Activated T-cell treated with anti-CD3 and anti-CD28 coated beads, Interleukin-2, amount 50 U/mL, for 4 hours (primary cell): ENCODE measurements at places on chromosomes 12 and 14. TPM values are rescaled to one million over a fixed set of nuclear protein-coding genes. Genes with fewer than 3 reads are reported as not detected.

Gene FOXN4
- total RNA-seq, result not detected

Gene ACIN1
- total RNA-seq, result 200 TPM

Gene NKX2-1
- total RNA-seq, result not detected

Gene MUCL1
- total RNA-seq, result 0.63 TPM

Gene RPGRIP1
- total RNA-seq, result 0.08 TPM

Gene RFLNA
- total RNA-seq, result not detected

Gene DACT1
- 0.76 TPM for total RNA-seq

DNA sequence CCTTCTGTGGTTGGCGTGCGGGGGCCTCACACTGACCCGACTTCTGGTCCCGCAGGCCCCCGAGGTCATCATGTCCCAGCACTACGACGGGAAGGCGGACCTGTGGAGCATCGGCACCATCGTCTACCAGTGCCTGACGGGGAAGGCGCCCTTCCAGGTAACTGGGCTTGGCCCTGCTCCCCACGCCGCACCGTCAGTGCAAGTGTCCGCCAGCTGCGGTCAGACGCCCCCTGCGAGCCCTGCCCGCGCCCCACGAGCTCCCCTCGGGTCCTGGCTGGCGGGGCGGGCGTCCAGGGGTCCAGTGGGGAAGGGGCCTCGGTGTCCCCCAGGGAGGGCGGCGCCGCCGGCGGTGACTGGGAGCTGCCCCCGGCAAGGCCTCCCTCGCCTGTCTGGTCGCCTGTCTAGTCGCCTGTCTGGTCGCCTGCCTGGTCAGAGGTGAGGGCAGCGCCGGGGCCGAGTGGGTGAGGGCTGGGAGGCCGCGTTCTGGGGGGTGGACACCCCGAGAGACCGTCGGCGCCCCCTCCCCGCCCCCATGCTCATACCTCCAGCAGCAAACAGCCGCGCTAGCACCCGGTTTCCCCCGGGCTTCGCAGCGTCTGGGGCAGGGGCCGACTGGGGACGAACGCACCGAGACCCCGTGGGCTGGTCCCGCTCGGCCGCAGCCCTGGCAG lies 14.8 kb downstream of the ULK1 start:
- DNase-seq, result no peak

DNA sequence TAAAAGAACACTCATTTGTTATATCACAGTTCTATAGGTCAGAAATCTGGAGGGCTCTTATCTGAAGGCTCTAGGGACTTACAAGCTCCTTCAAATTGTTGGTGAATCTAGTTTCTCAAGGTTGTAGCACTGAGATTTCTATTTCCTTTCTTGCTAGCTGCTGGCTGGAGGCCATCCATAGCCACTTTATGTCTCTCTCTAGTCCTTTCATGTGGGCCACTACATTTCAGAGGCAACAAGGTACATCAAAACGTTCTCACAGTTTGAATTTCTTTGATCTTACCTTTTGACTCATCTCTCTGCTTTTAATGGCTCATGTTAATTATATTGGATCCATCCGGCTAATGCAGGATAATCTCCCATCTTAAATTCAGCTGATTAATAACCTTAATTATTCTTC lies 286.8 kb downstream of the DIO2 start:
- DNase-seq, result no peak

DNA sequence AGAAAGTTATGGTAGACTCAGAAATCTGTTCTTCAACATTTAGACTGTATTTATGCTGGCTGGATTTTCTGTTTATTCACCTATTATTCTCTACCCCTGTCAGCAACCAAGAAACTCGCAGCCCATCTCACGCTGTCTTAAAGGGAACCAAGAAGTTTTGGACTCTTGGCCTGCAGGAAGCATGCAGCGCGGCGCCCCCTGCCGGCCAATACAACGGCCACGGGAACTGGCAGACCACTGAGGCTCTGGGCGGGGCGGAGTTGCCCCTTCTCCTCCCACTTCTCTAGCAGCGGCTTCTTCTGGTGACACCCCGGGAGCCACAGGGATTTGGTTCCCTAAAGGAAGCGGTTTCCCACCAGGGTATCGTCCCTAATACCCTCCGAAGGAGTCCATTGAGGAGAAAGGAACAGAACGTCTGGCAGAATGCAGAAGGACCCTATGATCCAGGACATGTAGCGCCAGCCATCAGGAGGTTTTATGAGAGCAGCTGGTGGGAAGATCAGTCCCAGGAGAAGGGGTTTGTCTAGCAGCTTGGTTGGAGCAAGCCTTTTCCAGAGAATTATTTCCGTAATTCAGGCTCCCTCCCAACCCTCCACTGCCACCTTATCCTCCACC lies 21.0 kb upstream of the RNASE2 start:
- DNase-seq, result no peak

DNA sequence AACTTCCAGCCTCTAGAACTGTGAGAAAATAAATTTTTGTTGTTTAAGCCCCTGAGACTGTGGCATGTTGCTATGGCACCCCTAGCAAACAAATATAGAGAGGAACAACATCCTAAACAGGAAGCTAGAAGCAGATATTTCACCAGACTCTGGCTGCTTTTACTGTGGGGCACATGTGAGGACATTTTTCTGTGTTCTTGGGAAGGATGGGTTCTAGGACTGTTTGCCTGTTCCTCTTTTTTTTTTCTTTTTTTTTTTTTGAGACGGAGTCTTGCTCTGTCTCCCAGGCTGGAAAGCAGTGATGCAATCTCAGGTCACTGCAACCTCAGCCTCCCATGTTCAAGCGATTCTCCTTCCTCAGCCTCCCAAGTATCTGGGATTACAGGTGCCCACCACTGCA lies 4.2 kb upstream of the HRK start:
- no peak for DNase-seq

DNA sequence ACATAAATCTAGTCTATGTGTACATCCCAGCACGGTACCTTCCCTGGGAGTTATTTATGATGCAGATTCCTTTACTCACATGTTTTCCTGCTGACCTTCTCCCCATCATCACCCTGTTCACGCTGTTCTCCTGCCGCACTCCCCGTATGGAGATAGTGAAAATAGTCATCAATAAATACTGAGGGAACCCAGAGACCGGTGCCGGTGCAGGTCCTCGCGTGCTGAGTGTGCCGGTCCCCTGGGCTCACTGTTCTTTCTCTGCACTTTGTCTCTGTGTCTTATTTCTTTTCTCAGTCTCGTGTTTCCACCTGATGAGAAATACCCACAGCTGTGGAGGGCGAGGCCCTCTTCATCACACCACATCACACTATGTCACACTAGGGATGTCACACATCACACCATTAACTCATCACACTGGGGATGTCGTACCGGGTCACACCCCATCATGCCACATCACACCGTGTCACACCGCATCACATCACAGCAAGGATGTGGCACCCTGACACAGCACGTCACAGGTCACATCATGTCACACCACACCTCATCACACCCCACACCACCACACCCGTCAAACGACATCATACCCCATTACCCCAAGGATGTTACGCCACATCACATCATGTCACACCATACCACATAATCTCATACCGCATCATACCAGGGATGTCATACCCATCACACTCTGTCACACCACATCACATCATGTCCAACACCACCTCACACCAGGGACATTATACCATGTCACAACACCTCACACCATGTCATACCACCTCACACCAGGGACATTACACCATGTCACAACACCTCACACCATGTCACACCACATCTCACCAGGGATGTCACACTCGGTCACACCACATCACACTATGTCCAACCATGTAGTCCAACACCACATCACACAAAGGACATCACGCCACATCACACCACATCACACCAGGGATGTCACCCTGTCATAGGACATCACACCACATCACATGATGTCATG lies 207.0 kb downstream of the TMEM121 start:
- DNase-seq, result no peak

GRCh38 chr12:27970401-27971120 lies 2.0 kb downstream of the PTHLH start:
- DNase-seq, result no peak

- DNase-seq, result no peak
Measured at GRCh38 chr14:35234012-35234805, 58.0 kb upstream of the PSMA6 start.

DNA sequence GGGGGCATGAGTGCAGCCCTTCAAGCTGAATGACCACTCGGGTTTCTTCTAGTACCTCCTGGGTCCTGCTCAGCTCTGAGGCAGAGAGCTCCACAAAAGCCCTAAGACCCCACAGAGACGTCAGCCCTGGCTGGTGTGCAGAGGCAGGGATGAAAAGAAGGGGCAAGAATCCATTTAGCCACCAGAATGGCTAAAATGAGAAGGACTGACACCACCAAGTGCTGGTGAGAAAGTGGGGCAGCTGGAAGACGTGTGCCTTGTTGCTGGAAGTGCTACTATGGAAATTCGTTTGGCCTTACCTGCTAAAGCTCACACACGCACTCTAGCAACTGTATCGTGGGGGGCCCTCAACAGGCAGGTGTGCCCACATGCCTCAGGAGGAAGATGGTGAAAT lies 26.7 kb downstream of the RILPL1 start:
- DNase-seq, result no peak

DNA sequence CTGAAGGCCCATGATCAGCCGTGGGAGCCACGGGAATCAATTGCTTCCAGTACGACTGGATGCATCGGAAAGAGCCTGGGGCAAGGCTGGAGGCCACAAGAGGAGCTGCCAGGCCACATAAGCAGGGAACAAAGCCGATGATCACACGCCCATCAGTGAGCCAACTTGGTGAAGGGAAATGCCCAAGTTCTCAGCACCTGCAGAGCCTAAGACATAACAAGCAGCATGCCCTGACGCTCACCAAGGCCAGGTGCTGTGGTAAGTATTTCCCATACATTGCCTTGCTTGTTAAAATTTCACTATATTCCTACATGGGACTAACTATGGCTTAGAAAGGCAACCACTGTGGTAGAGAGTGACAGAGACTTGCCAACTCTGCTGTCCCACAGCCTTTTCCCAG lies 555.9 kb downstream of the BCL11B start:
- no peak for DNase-seq

DNA sequence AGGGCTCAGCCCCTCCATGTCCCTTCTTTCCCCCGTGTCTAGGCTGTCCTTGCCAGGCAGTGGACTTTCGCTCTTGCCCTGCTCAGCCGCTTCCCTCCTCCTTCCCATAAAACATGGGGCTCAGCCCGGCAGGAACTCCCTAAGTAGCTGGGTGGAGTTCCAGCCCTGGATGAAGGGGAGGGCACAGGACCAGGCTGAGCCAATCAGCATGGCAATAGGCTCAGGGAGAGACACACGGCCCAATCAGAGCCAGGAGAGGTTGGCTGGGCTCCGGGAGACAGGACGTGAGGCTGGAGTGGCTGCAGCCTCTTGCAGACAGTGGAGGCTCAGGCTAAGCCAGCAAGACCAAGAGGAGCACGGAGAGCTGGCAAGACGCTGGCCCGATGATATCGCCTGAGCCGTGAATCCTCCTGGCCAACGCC lies 54.3 kb downstream of the GALNT9 start:
- no peak for DNase-seq

GRCh38 chr12:45256721-45257120 lies 40.8 kb downstream of the ANO6 start:
- DNase-seq, result no peak

DNA sequence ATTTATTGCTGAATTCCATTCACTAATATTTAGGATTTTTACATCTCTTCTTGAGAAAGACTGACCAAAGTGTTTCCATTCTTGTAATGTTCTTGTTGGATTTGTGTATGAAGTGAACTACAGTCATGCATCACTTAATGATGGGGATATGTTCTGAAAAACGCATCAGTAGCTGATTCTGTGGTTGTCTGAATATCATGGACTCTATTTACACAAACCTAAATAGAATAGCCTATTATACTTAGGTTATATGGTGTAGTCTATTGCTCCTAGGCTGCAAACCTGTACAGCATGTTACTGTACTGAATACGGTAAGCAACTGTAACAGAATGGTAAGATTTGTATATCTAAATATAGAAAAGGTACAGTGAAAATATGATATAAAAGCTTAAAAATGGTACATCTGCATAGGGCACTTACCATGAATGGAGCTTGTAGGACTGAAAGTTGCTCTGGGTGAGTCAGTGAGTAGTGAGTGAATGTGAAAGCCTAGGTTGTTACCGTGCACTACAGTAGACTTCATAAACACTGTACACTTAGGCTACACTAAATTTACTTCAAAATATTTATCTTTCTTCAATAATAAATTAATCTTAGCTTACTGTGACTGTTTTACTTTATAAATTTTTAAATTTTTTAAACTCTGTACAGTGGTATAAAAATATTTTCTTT lies 27.6 kb upstream of the P2RX4 start:
- DNase-seq, result no peak

- DNase-seq, result no peak
Measured at GRCh38 chr12:25591144-25591543, 38.1 kb upstream of the LMNTD1 start.

- no peak for DNase-seq
Measured at GRCh38 chr14:52741865-52742264, 11.9 kb downstream of the STYX start.

DNA sequence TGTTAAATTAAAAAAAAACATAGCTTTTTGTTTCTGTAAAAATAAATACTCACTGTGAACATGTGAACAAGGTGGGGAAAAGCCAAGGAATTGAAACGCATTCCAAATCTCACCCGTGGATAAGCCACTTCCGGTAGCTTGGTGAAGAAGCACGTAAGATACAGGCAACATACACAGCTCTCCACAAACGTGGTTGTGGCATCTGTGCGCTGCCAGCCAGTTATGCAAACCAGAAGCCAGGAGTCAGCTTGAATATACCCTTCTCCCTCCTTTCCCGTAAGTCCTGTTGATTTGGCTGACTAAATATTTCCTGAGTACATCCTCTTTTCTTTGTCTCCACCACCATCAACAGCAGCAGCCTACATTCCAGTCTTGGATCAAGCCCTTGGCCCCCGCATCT lies 486.2 kb downstream of the VRK1 start:
- no peak for DNase-seq

DNA sequence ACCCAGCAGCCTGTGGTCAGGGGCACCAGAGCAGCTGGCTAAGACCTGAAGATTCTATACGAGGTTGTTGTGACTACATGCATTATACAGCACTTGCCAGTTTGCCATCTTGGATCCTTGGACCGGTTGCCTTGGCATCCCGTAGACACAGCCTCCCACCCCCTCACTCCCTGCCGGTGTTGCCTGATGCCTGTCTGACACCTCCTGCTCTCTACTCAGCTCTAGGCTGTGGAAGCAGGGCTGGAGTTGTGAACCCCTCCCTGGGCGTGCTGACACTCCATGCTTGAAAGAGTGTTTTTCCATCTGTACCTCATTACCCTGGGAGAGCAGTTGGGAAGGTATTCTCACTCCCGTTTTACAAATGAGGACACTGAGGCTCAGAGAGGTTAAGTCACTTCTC lies 2.5 kb downstream of the CHGA start:
- no peak for DNase-seq

DNA sequence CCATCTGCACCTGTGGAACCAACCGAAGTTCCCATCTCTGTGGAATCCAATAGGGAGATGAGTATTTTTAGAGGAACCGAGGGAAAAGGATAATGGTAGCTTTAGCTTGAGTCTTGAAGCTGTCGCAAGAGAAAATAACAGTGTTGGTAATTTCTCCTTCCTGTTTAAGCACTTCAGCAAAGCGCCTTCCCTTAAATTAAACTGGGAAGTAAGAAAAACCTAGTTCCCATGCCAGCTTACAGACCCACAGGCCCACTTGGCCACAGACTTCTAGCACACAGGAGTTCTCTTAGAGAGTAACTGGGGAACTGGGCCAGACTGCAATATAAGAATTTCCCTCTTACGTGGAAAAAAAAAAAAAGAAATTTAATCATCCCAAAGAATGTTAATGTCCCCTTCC lies 223.8 kb downstream of the EFCAB11 start:
- DNase-seq, result no peak

GRCh38 chr14:88143810-88144209 lies 138.9 kb downstream of the GPR65 start:
- no peak for DNase-seq
